ENCODE measurements at places on chromosomes 5 and 9. TPM values are rescaled to one million over a fixed set of nuclear protein-coding genes. Genes with fewer than 3 reads are reported as not detected.

TOR4A gene
- 15.4 TPM for polyA plus RNA-seq

GPR150 gene
- not detected for polyA plus RNA-seq

ORM2 gene
- polyA plus RNA-seq, result not detected

IFNA13 gene
- polyA plus RNA-seq, result not detected

ABCA2 gene
- 34.2 TPM for polyA plus RNA-seq

TSLP gene
- polyA plus RNA-seq, result not detected

ACOT12 gene
- not detected for polyA plus RNA-seq

ERAP2 gene
- polyA plus RNA-seq, result 3.0 TPM

SLC9A3 gene
- 0.36 TPM for polyA plus RNA-seq

FGD3 gene
- 145 TPM for polyA plus RNA-seq

ECPAS gene
- polyA plus RNA-seq, result 27.6 TPM

CAMK2A gene
- polyA plus RNA-seq, result not detected

TEK gene
- polyA plus RNA-seq, result not detected

CAMK4 gene
- polyA plus RNA-seq, result 0.24 TPM

POU5F2 gene
- polyA plus RNA-seq, result not detected

SPINK4 gene
- not detected for polyA plus RNA-seq

RANBP6 gene
- 6.1 TPM for polyA plus RNA-seq

FBP1 gene
- polyA plus RNA-seq, result 128 TPM

CDHR2 gene
- polyA plus RNA-seq, result not detected
